ENCODE measurements at places on chromosomes 3 and 15.

- DNase-seq = no peak
Observed at GRCh38 chr3:134299185-134299887, 48.7 kb upstream of the RYK start.

- DNase-seq = no peak
Observed at GRCh38 chr3:23390989-23391553, 187.9 kb downstream of the UBE2E2 start.

GRCh38 chr15:48641416-48641815, 4.1 kb downstream of the FBN1 start:
- no peak for DNase-seq

- DNase-seq = no peak
Observed at GRCh38 chr3:118987477-118987876, 47.2 kb downstream of the IGSF11 start.

DNA sequence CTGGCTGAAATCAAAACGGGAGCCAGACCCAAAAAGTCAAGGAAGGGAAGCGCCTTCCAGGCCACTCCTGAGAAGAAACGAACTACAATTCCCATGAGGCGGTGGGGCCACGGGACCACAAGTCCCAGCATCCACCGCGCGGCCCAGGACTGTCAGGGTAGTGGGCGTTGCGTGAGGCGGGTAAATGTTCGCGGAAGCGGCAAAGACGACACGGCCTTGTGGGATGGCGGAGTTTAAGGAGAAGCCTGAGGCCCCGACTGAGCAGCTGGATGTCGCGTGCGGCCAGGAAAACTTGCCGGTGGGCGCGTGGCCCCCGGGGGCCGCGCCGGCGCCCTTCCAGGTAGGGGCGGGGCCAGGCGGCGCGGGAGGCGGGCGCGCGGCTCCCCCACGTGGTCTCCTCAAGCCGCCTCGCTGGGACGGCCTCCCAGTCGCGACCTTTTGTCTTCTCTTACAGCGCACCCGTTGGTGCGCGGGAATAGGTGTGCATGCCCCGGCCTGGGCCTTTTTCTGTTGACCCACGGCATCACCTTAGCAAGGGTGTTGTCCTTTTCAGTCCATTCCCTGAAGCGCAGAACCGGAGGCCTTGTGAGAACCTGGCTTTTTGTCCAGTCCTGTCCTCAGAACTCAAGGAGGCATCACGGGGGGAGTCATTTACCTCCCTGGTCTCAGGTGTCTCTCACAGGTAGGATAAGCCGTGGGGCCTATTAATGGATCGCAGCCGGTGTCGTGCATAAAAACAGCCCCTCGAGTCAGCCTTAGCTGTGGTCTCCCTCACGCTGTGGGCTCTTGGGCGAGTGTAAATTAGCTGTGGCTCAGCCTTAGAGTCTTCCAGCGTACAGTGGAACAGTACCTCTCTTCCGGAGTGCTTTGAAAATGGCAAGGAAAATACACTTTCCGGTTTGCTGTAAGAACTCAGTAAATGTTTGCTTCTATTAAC, at the start of gene SETMAR:
TSS of gene SETMAR (plus strand) at position 183 of the 937 bp plus-strand sequence. CDS start at position 185, 2 bp downstream.
- peak; percentile 63 for DNase-seq

- DNase-seq = no peak
Observed at GRCh38 chr3:169034401-169034800, 629.1 kb downstream of the MECOM start.

GRCh38 chr3:56428667-56429066, 39.6 kb downstream of the ERC2 start:
- DNase-seq = no peak

- peak; percentile 66 for DNase-seq
Observed at GRCh38 chr3:182508919-182509711, 284.2 kb upstream of the ATP11B start.

- DNase-seq = no peak
Observed at GRCh38 chr15:66389098-66389858, 2.6 kb downstream of the MAP2K1 start.

DNA sequence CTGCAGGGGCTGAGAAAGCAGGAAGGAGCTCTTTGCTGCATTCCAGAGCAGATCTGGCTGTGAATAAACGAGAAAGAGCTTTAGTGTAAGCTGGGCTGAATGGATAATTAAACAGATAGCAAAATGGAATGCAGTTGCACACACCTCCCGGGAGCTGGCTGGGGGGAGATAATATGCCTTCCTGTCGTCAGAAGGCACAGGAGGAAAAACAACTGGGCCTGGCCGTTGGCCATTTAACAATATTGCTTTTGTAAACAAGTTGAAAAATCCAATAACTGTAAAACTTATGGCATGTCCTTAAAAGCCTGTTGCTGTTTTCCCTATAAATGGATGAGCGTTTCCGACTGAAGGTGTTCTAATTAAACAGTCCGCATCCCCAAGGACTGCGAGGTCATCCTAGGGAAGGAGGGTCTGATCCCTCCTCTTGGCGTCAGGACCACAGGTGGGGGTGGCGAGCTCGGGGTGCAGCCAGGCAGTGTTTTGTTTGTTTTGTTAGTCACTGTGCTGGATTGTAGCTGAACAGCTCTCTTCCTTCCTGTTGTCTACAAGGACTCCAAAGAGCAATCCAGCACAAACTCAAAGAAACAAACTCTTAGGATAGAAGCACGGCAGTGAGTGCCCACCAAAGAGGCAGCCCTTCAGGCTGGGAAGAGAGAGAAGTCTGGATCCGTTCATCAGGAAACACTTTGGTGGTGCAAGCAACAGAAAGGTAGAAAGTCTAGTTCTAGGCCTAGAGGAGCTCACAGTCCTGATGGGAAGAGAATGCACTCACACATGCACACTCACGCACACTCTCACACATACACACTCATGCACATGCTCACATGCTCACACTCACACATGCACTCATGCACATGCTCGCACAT, 133.4 kb upstream of the SMAD3 start:
- DNase-seq = no peak

DNA sequence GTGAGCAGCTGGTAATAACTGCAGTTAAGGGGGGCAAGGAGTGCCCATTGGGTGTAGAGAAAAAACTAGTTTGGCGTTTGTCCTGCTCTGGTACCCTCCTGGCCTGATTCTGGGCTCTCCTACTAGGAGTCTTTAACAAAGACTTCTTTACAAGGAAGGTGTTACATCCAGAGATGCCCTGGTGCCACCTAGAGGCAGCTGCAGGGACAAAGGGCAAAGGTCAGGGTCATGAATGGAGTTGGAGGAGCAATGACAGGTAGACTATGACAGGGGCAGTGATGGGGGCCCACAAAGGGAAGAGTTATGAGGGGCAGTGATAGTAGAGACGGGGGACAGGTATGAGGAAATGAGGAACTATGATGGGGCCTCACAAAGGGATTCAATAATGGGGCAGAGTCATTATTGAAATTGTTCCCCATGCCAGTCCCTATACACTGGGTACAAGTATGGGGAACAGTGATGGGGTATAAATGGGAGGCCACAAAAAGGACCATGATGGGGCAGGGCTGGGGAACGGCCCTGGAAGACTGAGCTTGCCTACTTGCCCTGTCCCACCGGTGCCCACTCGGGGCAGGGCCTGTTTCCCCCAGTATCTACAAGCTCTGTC, 7.9 kb downstream of the CCDC71 start:
- DNase-seq = no peak

- no peak for DNase-seq
Observed at GRCh38 chr15:64155802-64156651, 4.5 kb downstream of the SNX22 start.

- no peak for DNase-seq
Observed at GRCh38 chr3:103105206-103105605, 670.4 kb downstream of the ZPLD1 start.

GRCh38 chr15:77181305-77182074, 110.6 kb upstream of the TSPAN3 start:
- no peak for DNase-seq

- DNase-seq = no peak
Observed at GRCh38 chr15:58010983-58011382, 54.5 kb downstream of the ALDH1A2 start.

GRCh38 chr15:63030101-63030551, 12.4 kb upstream of the TPM1 start:
- DNase-seq = no peak

DNA sequence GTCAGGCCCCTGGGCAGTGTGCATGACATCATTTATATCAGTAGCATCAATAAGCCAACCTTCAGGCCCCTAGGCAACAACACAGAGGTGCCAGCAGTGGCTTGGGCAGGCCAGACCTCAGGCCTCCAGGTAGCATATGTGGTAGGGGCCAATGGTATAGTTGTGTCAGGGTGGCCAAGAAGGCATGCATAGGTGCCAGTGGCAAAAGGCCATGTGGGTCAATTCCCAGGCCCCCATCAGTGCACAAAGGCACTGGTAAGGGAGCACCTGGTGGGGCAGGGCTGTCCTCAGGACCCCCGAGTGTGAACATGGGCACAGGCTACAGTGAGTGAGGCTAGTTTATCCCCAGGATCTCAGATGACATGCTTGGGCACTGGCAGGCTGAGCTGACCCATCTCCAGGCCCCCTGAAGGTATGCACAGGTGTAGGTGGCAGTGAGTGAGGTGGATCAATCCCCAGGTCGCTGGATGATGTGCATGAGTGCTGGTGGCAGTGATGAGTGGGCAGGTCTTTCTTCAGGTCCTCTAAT, 244.1 kb upstream of the ZNF385D start:
- DNase-seq = no peak

DNA sequence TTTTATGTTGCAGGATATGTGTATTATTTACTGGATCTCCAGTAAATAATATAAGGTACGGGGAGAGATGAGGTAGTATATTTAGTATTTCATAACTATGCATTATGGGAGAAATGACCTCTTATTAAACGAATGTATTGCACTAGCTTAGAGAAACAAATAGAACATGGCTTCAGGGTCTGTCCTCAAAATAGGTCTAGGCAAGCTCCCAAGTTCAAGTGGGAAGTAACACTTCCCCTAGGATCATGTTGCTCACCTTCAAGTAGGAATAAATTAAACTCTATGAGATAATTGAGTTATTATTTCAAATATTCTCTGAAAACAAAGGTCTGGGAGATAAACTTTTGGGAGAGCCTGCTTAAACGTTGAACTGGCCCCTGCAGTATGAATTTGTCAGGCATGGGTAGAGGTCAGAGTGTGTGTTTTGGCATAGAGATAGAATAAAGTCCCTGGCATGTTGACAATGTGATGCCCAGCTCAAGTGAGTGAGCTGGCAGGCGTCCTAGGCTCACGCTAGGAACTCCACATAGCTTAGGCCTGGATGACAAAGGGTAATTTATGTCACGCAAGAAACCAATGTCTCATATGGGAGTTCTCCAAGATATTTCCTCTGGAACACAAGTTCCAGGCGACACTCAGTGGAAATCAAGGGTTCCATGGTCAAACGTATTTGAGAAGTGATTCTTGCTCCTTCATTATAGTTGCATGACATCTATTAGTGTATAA, 236.8 kb downstream of the CACNA2D3 start:
- DNase-seq = no peak

DNA sequence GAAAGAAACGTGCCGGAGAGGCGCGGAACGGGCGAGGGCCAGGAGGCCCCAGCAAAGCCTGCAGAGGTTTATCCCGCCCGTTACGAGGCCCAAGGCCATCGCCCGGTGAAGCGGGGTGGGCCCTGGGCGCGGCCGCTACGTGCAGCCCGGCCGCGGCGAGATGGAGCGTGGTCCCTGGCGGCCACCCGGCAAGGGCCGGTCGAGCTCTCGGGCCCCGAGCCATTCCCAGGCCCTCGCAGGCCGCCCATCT, 1.1 kb downstream of the PKM start:
- no peak for DNase-seq

- no peak for DNase-seq
Observed at GRCh38 chr3:151145713-151146070, 57.3 kb downstream of the GPR171 start.

- DNase-seq = no peak
Observed at GRCh38 chr3:126994661-126995245, 11.8 kb downstream of the PLXNA1 start.

GRCh38 chr3:42892169-42892568, 13.8 kb upstream of the ZNF662 start:
- DNase-seq = no peak

- DNase-seq = no peak
Observed at GRCh38 chr15:48541341-48542278, 103.9 kb downstream of the FBN1 start.

GRCh38 chr3:193520738-193521137, 34.0 kb downstream of the ATP13A4 start:
- no peak for DNase-seq

DNA sequence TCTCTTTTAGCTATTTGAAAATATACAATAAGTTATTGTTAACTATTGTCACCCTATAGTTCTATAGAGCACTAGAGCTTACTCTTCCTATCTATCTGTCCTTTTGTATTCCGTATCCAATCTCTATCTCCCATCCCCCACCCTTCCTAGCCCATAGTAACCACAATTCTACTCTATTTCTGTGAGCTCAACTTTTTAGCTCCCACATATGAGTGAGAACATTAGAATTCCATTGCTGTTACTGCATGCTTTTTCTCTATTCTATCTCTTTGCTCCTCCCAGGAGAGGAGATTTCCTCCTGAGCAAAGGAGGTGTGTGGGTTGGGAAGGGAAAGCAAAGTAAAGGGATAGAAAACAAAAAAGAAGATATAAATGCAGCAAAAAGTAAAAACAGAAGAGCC, 105.6 kb upstream of the SLC4A7 start:
- DNase-seq = no peak

GRCh38 chr3:187255314-187255713, 36.2 kb downstream of the MASP1 start:
- no peak for DNase-seq

DNA sequence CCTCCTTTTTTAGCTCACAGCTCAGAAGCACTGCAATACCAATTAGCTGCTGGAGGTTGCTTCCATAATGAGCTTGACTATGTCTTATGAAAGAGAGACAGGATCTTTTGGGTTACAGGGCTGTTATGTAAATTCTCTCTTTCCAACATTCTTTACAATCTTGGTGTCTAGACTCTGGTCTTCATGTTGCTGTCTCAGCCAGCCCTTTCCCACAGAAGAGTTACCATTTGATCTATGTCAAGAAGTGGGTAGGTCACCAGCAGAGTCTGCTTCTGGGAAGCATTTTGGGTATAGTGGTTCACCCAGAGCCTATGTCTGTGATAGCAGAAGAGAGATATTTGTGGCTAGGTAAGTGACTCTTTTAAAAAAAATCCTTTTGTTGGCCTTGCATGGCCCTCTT, 234.5 kb downstream of the SATB1 start:
- no peak for DNase-seq

GRCh38 chr3:138389144-138389601, 40.8 kb downstream of the MRAS start:
- no peak for DNase-seq

Data from NCI-H187 (cell line).